Stimulated activated CD4-positive, alpha-beta T cell treated with anti-CD3 and anti-CD28 coated beads, TNF-alpha, amount 100 ng/mL, for 24 hours (primary cell): ENCODE measurements at places on chromosomes 2 and 18.
A peak's percentile ranks its signal among the peaks of the same experiment; 100 is the strongest.

DNA sequence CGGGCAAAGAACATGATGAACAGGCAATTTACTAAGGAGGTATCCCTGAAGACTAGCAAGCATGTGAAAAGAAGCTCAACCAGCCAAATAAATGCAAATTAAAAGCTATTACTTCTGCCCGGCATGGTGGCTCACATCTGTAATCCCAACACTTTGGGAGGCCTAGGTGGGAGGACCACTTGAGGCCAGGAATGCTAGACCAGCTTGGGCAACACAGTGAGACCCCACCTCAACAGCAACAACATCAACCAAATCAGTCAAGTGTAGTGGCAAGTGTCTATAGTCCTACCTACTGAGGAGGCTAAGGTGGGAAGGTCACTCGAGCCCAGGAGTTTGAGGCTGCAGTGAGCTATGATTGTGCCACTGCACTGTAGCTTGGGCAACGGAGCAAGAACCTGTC is 139.1 kb downstream of the MEP1B start:
- no peak for DNase-seq

DNA sequence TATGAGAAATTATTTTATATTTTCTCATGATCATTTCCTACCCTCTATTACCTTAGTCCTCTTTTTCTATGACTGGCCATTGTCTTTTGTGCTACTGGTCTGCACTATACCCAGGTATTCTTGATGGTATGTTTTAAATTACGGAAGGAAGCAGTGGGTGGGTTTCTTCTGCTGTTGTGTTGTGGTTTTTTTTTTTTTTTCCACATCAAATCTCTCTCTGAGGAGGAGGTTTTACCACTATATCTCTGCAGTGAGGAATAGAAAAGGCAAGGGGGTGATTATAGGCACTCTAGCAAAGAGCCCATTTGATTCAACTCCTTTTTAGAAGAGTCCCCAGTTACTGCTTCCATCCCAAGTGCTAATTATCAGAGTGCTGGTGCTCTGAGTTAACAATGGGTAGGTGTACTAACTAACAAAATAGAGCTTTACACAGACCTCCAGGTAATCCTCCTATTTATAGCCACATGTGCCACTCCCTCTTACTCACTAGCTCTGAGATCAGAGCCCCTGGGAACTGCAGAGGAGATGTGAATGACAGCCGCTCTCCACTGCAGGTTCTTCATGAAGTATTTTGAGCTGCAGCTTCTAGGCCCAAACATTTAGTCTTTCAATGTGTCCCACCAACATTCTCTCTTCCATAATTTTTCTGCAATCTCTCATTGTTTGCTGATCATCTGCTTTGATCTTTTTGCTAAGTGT is 301.6 kb upstream of the GULP1 start:
- DNase-seq, result no peak

GRCh38 chr2:44715671-44716081 is 225.8 kb upstream of the SIX3 start:
- DNase-seq, result no peak

GRCh38 chr2:239815671-239816070 is 209.5 kb downstream of the NDUFA10 start:
- DNase-seq, result no peak

- DNase-seq, result no peak
These were observed 116.6 kb downstream of the HDAC4 start for GRCh38 chr2:239283961-239284795.

GRCh38 chr2:170228429-170228828 is 50.5 kb downstream of the MYO3B start:
- DNase-seq, result no peak

- DNase-seq, result peak; percentile 60
These were observed 76.0 kb downstream of the CD28 start for GRCh38 chr2:203782262-203782976.

- peak; percentile 61 for DNase-seq
These were observed 7.9 kb upstream of the NDUFV2 start for GRCh38 chr18:9094307-9095226.

- DNase-seq, result no peak
These were observed 107.3 kb upstream of the ZFP36L2 start for GRCh38 chr2:43333656-43334144.

GRCh38 chr18:45687621-45688020 is 36.4 kb upstream of the SLC14A1 start:
- no peak for DNase-seq

DNA sequence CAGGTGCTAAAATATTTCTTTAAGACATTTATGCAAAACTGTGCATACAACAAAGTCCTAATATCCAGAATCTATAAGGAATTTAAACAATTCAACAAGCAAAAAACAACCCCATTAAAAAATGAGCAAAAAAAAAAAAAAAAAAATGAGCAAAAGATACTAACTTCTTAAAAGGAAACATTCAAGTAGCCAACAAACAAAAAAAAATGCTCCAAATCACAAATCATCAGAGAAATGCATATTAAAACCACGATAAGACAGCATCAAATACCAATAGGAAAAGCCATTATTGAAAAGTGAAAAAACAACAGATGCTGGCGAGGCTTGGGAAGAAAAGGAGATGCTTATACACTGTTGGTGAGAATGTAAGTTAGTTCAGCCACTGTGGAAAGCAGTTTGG is 34.9 kb downstream of the B4GALT6 start:
- no peak for DNase-seq
